ENCODE measurements at places on chromosomes 12 and 14.

GRCh38 chr14:89307409-89307808 is 109.6 kb downstream of the FOXN3 start:
- DNase-seq, result no peak

GRCh38 chr14:99790978-99791376 is 2.2 kb upstream of the EML1 start:
- peak; percentile 56 for DNase-seq

GRCh38 chr12:43692064-43692463 is 66.5 kb downstream of the PUS7L start:
- no peak for DNase-seq

DNA sequence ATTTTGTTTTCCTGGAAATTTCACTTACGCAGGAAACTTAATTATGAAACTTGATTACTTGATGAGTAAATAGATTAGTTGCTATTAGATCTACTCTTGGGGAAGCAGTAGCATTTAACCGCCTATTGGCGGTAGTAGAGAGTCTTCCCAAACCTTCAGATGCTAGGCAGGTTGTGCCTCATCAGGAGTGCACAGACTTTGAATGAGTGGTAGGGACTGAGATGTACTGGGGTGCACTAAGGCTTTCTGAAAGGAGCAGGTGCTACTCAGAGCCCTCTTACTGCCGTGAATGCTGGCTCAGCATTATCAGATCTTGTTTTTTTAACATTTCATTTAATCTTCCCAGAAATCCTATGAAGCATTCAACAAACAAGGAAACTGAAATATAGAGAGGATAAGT is 7.7 kb downstream of the GATC start:
- DNase-seq, result peak; percentile 18

- DNase-seq, result no peak
Observed at GRCh38 chr12:121581686-121582429, 1.0 kb upstream of the KDM2B start.

DNA sequence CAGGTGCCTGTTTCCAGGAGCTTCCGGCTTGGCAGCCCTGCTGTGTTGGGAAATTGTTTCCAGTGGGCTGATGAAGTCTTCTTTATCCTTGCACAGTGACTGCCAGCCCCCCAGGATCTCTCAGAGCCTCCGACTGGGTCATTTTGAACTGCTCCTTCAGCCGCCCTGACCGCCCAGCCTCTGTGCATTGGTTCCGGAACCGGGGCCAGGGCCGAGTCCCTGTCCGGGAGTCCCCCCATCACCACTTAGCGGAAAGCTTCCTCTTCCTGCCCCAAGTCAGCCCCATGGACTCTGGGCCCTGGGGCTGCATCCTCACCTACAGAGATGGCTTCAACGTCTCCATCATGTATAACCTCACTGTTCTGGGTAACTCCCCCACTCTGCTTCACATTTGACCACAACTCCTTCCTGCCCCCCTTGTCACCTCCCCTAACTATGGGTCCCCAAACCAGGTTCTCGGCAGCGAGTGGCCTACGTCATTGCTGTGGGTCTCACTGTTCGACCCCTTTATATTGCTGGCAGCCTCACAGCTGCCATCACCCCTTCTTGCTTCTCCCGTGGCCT is 2.3 kb downstream of the LAG3 start:
- no peak for DNase-seq

GRCh38 chr12:94025756-94026155 is 122.6 kb upstream of the PLXNC1 start:
- DNase-seq, result no peak

DNA sequence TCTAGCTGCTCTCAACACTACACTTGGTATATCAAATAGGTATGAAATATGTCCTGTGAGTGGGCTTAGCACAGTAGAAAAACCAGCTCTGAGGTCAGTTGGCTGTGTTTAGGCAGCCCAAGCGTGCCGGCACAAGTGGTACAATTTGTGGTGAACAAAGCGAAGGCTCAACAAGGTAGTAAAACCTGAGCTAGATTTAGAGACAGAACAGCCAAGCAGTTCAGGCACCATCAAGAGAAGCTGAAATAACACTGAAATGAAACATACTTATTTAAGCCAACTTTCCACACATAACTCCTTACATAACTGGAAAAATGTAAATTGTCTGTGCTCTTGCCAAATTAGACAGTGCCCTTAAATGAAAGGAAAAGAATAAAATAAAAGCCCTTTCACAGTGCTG is 596.8 kb upstream of the FBXO33 start:
- DNase-seq, result no peak

GRCh38 chr12:123250471-123251383 is 17.5 kb downstream of the MTRFR start:
- DNase-seq, result peak; percentile 63

- DNase-seq, result no peak
Observed at GRCh38 chr12:19970821-19971220, 397.5 kb upstream of the PDE3A start.

- no peak for DNase-seq
Observed at GRCh38 chr14:22601996-22602395, 3.9 kb downstream of the ABHD4 start.

DNA sequence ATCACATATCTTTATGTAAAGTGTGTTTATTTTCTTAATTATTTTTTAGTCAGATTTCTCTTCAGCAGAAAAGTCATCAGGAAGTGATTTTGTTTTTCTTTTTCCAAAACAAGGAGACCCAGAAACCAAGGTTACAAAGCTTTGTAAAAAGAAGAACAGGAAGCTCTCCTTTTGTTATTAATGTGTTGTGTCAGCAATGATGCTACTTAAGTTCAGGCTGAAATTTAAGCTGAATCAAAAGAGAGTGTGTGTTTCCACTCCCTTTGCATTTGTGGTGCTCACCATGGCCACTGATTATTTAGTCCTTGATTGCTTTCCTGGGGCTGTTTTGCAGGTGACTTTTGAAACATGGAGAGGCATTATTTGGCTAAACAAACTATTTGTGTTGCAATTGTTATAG is 155.3 kb upstream of the ATP2B1 start:
- DNase-seq, result no peak

- DNase-seq, result peak; percentile 45
Observed at GRCh38 chr12:62123721-62124203, 136.4 kb upstream of the USP15 start.

GRCh38 chr12:83257726-83258125 is 571.0 kb downstream of the TMTC2 start:
- DNase-seq, result no peak

Data from NCI-H1105 treated with DMSO at 0.1 percent for 48 hours (cell line).